Breast epithelium (tissue), 4 donors: ENCODE measurements at places on chromosomes 13 and 19. TPM values are rescaled to one million over a fixed set of nuclear protein-coding genes. Genes with fewer than 3 reads are reported as not detected.

- DNase-seq: no peak
Measured at GRCh38 chr13:40148101-40148500, 492.6 kb downstream of the COG6 start.

DNA sequence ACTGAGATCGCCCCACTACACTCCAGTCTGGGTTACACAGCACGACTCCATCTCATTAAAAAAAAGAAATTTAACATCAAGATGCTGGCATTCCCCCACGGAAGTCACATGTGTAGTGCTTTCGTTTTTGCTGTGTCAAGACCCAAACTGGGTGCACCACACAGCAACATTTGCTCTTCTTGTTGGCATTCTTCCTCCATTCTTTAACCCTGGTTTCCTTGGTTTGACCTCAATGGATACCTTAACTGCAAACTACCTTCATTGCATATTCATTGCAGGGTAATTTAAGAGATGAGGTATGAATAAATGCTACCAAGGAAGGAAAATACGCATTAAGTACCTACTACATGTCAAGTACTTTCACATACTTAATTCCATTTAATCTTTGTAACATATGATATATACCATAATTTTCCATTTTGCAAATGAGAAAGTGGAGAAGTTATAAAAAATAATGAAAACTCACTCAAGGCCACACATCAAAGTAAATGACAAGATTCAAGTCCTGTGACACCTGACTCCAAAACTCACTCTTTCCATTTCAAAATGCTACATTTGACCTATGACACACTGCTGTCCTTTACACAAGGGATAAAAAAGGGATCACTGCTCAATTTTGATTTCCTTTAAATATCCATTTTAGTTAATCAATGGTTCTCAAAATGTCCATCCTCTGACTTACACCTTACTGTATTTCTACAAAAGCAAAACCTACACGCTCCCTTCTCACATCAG, 59.2 kb downstream of the STK24 start:
- no peak for DNase-seq

GRCh38 chr19:435707-436412, 25.0 kb downstream of the SHC2 start:
- DNase-seq: no peak

DNA sequence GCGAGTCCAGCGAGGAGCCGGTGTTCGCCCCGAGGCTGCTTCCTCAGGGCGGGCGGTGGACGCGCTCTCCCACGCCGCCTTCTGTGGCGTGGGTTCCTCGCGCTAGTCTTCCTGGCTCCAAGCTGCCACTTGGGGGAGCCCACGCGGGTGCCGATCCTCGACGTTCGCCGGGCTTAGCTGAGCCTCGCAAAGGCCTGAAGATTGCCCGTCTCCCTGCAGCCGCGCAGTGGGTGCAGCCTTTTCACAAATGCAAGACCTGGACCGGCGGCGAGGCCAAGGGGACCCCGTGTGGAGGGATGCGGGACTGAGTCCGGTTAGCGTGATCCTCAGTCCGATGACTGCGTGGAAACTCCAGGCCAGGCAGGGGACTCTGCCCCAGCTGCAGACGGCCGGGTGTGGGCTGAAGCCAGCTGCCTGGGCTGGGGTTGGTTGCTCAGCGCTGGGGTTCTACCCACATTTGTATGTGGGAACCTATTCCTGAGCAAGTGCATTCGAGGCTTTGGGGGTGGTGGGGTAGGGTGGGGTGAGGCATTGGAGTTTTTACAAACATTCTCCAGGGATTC, 16.6 kb upstream of the LRP3 start:
- DNase-seq: peak; percentile 70

The ZNF442 gene
- total RNA-seq: 2.6 TPM

The PSG6 gene
- total RNA-seq: not detected

The CPAMD8 gene
- total RNA-seq: 9.5 TPM
